ENCODE measurements at places on chromosomes 16 and 17. TPM values are rescaled to one million over a fixed set of nuclear protein-coding genes. Genes with fewer than 3 reads are reported as not detected.

Gene HAS3
- 0.58 TPM for total RNA-seq

Gene SMPD3
- not detected for total RNA-seq

Gene STARD3
- 27.8 TPM for total RNA-seq

Gene MT1M
- total RNA-seq: 0.74 TPM

Gene MYH13
- total RNA-seq: not detected

Gene FOXJ1
- not detected for total RNA-seq

Gene TP53TG3
- not detected for total RNA-seq

Gene TOX3
- not detected for total RNA-seq

Gene HOXB5
- 0.05 TPM for total RNA-seq

GRCh38 chr16:4410335-4411075, 5.9 kb downstream of the CORO7 start:
- no peak overlapping the region for H3K4me3 ChIP-seq
- peaks cover 19% of the 10 kb centered on the region for H3K4me1 ChIP-seq
- peak; percentile 87 for DNase-seq
- H3K36me3 ChIP-seq: peaks cover 35% of the 10 kb centered on the region
- no peaks in the 10 kb centered on the region for H3K27me3 ChIP-seq

DNA sequence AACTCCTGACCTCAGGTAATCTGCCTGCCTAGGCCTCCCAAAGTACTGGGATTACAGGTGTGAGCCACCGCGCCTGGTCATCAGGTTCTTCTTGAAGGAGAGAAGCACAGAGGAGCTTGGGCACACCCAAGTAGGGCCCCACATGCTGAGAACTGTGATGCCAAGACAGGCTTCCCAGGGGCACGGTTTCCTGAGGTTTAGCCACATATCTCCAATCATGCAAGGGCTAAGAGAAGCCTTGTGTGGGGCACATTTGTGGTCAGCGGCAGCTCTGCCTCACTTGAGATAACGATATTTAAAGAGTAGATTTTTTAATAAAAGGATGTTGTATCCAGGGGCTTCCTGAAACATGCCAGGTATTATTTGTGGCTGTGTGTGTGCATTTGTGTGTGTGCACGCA, 46.9 kb downstream of the CUEDC1 start:
- no peak overlapping the region for H3K4me3 ChIP-seq
- H3K27me3 ChIP-seq: no peaks in the 10 kb centered on the region
- H3K36me3 ChIP-seq: peaks cover 4% of the 10 kb centered on the region
- no peak for DNase-seq

DNA sequence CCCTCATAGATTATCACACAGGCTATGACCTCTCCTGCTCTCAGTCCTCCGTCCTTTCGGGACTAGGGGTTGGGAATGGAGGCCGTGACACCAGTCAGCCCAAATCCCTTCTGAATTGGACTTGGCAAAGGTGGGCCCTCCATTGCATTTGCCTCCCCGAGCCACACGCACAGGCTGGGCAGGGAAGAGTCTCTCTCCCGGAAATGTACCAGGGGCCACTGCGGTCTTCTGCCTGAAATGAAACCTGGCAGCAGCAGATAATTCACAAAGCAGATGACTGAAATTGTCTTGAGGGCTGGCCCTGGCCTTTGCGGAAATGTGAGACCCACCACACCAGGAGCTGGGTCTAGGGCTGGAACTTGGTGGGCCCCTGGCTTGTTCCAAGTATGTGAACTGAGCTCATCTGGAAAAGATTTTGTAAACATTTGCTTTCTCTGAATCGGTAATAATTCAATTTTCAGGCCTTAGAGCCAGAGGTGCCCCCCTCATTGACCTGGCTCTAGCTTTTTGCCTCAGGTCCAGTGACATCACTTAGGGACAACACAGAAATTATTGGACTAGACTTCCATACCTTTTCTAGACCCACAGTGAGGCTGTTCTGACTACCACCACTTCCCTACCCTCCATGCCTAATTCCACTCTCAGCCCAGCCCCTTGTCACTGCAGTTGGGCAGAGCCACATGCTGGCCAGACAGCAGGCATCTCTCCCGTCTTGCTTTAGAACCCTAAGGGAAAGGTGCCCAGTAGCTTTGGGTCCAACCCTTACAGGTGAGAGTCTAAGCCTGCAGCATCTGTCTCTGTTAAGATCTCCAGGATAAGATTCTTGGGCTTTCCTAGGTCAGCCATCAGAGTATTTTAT, 75.2 kb downstream of the CCDC182 start:
- H3K36me3 ChIP-seq: no peaks in the 10 kb centered on the region
- DNase-seq: peak; percentile 31
- H3K27me3 ChIP-seq: no peaks in the 10 kb centered on the region
- H3K27ac ChIP-seq: no peak overlapping the region
- H3K4me1 ChIP-seq: peaks cover 24% of the 10 kb centered on the region

DNA sequence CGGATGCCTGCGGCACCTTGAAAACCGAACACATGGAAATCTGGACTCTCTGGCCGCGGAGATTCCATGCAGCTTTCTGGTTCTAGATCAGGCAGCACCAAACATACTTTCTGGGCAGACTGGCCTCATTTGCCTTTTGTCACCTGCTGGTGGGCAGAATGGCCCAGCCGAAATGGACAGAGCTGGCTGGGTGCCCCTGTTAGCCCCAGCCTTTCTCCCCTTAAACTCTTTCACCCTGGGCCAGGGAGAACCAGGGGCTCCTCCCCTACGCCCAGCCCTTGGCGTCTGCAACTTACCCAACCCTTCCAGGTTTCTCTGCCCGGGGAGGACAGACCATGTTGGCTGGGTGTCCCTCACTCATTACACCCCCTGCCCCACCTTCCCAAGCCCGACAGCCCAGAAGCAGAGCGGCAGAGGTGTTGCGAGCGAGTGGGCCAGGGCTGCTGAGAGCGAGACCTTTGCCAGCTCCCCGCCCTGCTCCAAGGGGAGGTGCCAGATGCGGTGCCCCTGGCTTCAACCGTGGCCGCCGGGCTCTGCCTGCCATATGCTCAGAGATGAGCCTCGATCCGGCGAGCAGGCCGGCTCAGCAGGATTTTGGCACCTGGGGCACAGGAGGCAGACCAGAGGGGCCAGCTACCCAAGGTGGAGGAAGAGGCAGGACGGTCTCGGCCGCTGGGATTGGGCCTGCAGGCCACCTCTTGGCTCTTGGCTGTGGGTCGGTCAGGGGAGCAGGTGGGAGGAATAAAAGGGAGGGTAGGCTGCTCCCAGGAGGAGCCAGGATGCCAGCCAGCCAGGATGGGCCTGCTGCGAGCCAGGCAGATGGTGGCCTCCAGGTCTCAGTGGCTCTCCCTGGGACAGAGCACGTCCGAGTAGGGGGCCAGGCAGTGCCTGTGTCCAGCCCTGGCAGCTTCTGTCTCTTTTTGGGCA, 191.3 kb downstream of the NTN1 start:
- H3K27ac ChIP-seq: no peak overlapping the region
- DNase-seq: no peak
- H3K4me3 ChIP-seq: no peak overlapping the region
- H3K27me3 ChIP-seq: no peaks in the 10 kb centered on the region

DNA sequence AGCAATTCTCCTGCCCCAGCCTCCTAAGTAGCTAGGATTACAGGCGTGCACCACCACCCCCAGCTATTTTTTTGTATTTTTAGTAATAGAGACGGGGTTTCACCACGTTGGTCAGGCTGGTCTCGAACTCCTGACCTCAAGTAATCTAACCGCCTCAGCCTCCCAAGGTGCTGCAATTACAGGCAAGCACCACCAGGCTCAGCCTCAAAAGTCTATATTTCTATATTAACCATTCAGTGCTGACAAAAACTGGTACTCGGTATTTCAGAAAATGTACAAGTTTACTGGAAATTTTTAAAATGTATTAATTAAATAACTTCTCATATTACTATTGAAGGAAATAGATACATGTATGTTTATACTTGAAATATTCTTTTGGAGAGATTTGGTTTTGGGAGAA, 1.4 kb upstream of the HEXD start:
- no peak for DNase-seq
- no peak overlapping the region for H3K27ac ChIP-seq
- peaks cover 36% of the 10 kb centered on the region for H3K4me1 ChIP-seq
- no peak overlapping the region for H3K4me3 ChIP-seq
- H3K36me3 ChIP-seq: peaks cover 35% of the 10 kb centered on the region

GRCh38 chr17:948284-948852, 31.2 kb downstream of the NXN start:
- DNase-seq: no peak
- H3K27ac ChIP-seq: no peak overlapping the region
- H3K27me3 ChIP-seq: no peaks in the 10 kb centered on the region
- no peak overlapping the region for H3K4me3 ChIP-seq
- peaks cover 20% of the 10 kb centered on the region for H3K4me1 ChIP-seq
- no peaks in the 10 kb centered on the region for H3K36me3 ChIP-seq

- H3K27ac ChIP-seq: peak overlapping the region; percentile 81
- peak; percentile 10 for DNase-seq
- H3K36me3 ChIP-seq: peaks cover 81% of the 10 kb centered on the region
- H3K4me3 ChIP-seq: peak overlapping the region; percentile 99
- peaks cover 32% of the 10 kb centered on the region for H3K4me1 ChIP-seq
Measured at GRCh38 chr17:3723188-3723555, 531 bp upstream of the HASPIN start.

- H3K4me1 ChIP-seq: no peaks in the 10 kb centered on the region
- no peaks in the 10 kb centered on the region for H3K27me3 ChIP-seq
- no peaks in the 10 kb centered on the region for H3K36me3 ChIP-seq
- no peak for DNase-seq
Measured at GRCh38 chr17:69913616-69914015, 161.4 kb upstream of the KCNJ16 start.

DNA sequence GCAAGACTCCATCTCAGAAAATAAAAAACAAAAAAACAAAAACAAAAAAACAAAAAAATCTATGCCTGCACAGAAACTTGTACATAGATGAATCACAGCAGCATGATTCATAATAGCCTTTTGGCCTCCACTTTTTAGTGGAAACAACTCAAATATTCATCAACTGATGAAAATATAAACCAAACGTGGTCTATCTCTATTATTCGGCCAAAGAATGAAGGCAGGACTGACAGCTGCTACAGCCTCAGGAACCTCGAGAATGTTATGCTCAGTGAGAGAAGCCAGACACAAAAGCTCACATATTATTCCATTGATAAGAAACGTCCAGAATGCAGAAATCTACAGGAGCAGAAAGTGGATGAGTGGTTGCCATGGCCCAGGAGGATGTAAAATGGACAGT, 19.8 kb downstream of the PPL start:
- DNase-seq: no peak
- no peak overlapping the region for H3K4me3 ChIP-seq
- no peaks in the 10 kb centered on the region for H3K27me3 ChIP-seq
- no peak overlapping the region for H3K27ac ChIP-seq

GRCh38 chr17:11330826-11331225, 89.8 kb downstream of the SHISA6 start:
- peak; percentile 28 for DNase-seq
- no peaks in the 10 kb centered on the region for H3K27me3 ChIP-seq
- H3K36me3 ChIP-seq: no peaks in the 10 kb centered on the region
- no peak overlapping the region for H3K4me3 ChIP-seq
- H3K27ac ChIP-seq: no peak overlapping the region
- H3K4me1 ChIP-seq: no peaks in the 10 kb centered on the region

- H3K4me1 ChIP-seq: no peaks in the 10 kb centered on the region
- no peak overlapping the region for H3K4me3 ChIP-seq
- H3K36me3 ChIP-seq: no peaks in the 10 kb centered on the region
Measured at GRCh38 chr16:17947637-17948036, 388.9 kb downstream of the NPIPA8 start.

- no peaks in the 10 kb centered on the region for H3K4me1 ChIP-seq
- H3K27me3 ChIP-seq: peaks cover 2% of the 10 kb centered on the region
- no peaks in the 10 kb centered on the region for H3K36me3 ChIP-seq
- no peak overlapping the region for H3K27ac ChIP-seq
Measured at GRCh38 chr16:50047864-50048263, 17.9 kb upstream of the HEATR3 start.

DNA sequence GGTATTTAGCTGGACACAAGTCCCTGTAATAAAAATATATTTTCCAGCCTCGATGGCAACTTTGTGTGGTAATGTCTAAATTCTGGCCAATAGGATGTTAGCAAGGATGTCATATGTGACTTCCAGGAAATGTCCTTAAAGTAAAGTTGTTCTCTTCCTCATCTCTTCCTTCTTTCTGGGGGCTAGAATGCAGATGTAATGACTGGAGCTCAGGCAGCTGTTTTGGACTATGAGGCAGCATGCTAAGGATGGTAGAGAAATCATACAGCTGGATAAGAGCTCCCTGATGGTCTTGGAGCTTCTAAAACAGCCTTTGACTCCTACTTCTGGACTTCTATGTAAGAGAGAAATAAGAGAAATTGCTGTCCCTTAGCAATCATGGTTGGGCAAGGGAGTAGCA, 16.9 kb upstream of the MAPT start:
- no peak for DNase-seq
- no peak overlapping the region for H3K27ac ChIP-seq
- no peaks in the 10 kb centered on the region for H3K4me1 ChIP-seq
- peaks cover 68% of the 10 kb centered on the region for H3K27me3 ChIP-seq

DNA sequence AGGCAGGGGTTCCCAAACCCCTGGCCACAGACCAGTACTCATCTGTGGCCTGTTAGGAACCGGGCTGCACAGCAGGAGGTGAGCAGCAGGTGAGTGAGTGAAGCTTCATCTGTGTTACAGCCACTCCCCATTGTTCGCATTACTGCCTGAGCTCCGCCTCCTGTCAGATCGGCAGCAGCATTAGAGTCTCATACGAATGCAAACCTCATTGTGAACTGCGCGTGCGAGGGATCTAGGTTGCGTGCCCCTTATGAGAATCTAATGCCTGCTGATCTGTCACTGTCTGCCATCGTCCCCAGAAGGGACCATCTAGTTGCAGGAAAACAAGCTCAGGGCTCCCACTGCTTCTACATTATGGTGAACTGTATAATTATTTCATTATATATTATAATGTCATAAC, 25.1 kb upstream of the RMI2 start:
- peaks cover 53% of the 10 kb centered on the region for H3K4me1 ChIP-seq
- H3K36me3 ChIP-seq: no peaks in the 10 kb centered on the region
- H3K4me3 ChIP-seq: no peak overlapping the region
- H3K27ac ChIP-seq: no peak overlapping the region
- no peaks in the 10 kb centered on the region for H3K27me3 ChIP-seq

GRCh38 chr16:62921904-62922303, 885.7 kb upstream of the CDH8 start:
- H3K27me3 ChIP-seq: no peaks in the 10 kb centered on the region
- H3K4me1 ChIP-seq: no peaks in the 10 kb centered on the region
- DNase-seq: no peak
- H3K27ac ChIP-seq: no peak overlapping the region

- no peak for DNase-seq
- peaks cover 16% of the 10 kb centered on the region for H3K4me1 ChIP-seq
- no peaks in the 10 kb centered on the region for H3K36me3 ChIP-seq
- H3K27me3 ChIP-seq: peaks cover 84% of the 10 kb centered on the region
- no peak overlapping the region for H3K4me3 ChIP-seq
Measured at GRCh38 chr17:55264278-55264644, 499 bp upstream of the HLF start.

- H3K27me3 ChIP-seq: no peaks in the 10 kb centered on the region
- peak; percentile 45 for DNase-seq
- peak overlapping the region; percentile 97 for H3K27ac ChIP-seq
- peaks cover 14% of the 10 kb centered on the region for H3K36me3 ChIP-seq
- no peak overlapping the region for H3K4me3 ChIP-seq
Measured at GRCh38 chr17:80833952-80834892, 157.4 kb upstream of the CHMP6 start.

GRCh38 chr16:55468352-55468990, 10.5 kb upstream of the MMP2 start:
- H3K27me3 ChIP-seq: no peaks in the 10 kb centered on the region
- no peak overlapping the region for H3K4me3 ChIP-seq
- H3K4me1 ChIP-seq: peaks cover 41% of the 10 kb centered on the region
- no peaks in the 10 kb centered on the region for H3K36me3 ChIP-seq
- no peak overlapping the region for H3K27ac ChIP-seq

Measured in SJSA1 (cell line).